ENCODE measurements at places on chromosomes 2 and 18.

- no peak for DNase-seq
Measured at GRCh38 chr2:226733189-226733858, 66.3 kb downstream of the IRS1 start.

DNA sequence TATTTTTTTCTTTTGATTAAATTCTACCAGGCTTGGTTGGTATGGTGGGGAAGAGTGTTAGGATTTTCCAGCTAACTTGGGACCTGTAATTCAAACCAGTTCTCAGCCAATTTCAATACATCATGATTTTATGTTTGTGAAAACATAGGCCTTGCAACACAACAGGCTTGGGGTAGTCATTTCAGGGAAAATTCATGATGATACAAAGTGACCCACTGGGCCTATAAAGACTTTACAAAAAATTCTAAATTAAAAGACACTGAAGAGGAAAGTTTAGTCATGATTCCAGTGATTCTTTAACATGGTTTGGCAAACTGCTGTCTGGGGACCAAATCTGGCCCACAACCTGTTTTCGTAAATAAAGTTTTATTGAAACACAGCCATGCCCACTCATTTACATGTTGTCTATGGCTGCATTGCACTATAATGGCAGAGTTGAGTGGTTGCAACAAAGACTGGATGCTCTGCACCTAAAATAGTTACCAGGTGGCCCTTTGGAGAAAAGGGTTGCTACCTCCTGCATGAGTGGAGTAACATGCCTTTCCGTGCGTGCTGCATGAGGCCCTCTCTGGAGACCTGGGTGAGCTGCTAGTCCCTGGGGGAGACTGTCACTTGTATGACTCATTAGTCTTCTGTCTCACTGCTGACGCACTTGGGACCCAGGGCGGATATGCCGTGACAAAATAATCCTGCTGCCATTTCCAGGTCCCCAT is 73.6 kb downstream of the NPAS2 start:
- DNase-seq: no peak

GRCh38 chr2:105390454-105390853 is 8.4 kb downstream of the FHL2 start:
- no peak for DNase-seq

- no peak for DNase-seq
Measured at GRCh38 chr2:189763908-189764661, 1.5 kb upstream of the OSGEPL1 start.

DNA sequence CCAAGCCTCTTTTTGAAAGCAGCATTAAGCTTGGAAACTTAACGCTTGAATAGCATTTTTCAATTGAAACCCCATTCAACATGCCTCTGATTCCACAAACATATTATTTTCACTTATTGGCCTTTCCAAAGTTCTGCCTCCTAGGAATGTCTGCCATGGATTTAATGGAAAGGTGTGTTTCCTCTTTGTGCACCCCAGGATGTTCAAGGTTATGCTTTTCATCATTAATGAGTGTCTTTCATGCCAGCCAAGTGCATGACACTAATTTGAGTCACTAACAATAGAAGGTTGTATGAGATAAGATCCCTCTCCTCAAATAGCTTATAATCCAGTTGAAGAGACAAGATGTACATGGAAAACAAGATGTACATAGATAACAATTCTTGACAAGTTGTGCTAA is 84.7 kb downstream of the ALPK2 start:
- DNase-seq: no peak

DNA sequence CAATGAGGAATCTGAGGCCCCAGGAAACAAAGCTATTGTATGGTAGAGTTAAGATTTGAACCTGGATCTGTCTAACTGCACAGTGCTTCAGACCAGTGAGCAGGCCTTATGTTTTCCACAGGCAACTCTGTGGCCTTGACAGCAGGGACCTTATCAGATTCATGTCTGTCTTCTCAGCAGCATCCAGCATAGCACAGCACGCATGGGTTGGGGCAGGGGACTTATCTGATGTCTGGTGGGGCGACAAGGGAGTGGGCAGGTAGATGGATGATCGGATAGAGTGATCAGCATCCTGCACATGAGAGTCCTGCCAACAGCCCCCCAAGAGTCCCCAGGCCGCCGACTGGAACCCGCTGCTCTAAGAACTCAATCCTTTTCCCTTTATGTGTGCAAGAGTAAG is 28.7 kb upstream of the KCNF1 start:
- DNase-seq: no peak

- no peak for DNase-seq
Measured at GRCh38 chr2:163401481-163401880, 334.3 kb downstream of the FIGN start.

DNA sequence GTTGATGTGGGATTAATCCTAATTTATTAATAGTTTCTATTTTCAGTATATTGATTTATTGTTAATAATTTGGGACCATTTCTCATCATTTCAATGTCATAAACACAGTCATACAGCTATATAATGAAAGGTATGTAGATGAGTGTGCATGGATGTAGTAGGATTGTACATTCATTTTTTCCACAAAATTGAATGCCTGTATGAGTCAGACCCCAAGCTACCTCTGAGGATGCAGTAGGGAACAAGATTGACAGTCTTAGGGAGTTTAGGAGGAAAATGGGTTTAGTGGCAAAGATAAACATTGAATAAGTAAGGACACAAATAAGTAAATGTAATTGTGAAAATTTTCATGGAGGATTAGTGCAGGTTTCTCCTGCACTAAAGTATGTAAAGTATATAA is 14.1 kb upstream of the TMEFF2 start:
- no peak for DNase-seq

DNA sequence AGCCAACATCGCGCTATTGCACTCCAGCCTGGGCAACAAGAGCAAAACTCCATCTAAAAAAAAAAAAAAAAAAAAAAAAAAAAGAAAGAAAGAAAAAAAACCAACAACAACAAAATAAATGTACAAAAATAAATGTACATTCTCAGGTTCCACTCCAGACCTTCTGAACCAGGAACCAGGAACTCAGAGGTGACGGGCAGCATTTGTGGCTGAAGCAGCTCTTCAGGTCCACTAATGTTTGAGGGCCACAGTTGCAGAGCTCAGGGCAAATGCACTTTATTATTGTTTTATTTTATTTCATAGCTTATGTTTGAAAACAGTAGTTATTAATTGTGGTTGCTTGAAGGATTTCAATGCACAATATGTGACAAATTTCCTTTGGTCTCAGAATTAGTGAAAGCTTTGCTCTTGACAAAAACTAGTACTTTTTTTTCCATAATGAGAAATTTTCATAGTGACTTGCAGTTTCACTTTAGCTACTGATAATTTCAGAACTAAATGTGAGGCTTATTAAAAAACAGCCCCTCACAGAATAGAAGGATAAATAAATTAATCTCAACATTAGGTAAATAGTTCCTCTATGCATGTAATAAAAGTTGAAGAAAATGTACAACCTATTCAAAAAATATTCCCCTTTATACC is 378.4 kb upstream of the SPHKAP start:
- no peak for DNase-seq

GRCh38 chr2:148513427-148513826 is 131.1 kb upstream of the EPC2 start:
- no peak for DNase-seq

Measured in CD4-positive, alpha-beta T cell treated with Interleukin-6 at 100 ng/mL for 8 hours (primary cell).